Adrenal gland (tissue), 19 donors: ENCODE measurements at places on chromosomes 11 and 22. TPM values are rescaled to one million over a fixed set of nuclear protein-coding genes. Genes with fewer than 3 reads are reported as not detected.

GRCh38 chr11:68513930-68514487 is 53.5 kb downstream of the PPP6R3 start:
- H3K4me1 ChIP-seq = peaks cover 17% of the 10 kb centered on the region
- H3K27me3 ChIP-seq = no peaks in the 10 kb centered on the region

DNA sequence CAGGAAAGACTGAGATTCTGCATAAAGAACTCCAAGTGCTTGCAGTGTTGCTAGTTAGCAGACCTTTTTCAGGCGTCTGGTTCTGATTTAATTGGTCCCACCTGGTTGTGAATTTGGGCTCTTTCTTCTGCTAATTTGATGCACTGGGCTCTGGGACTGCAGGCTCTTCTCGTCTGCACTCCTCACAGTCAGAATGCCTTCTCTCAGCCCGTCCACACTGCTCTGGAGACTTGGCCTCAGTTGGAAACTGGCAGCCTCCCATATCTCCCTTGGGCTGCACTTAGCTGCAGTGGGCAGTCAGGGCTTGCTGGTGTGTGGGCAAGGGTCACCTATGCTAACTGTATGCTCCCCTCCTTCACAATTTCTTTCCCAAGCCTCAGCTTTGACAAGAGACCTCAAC is 1.5 kb downstream of the TRIM6 start:
- H3K27ac ChIP-seq = no peak overlapping the region
- DNase-seq = no peak
- no peaks in the 10 kb centered on the region for H3K4me1 ChIP-seq

DNA sequence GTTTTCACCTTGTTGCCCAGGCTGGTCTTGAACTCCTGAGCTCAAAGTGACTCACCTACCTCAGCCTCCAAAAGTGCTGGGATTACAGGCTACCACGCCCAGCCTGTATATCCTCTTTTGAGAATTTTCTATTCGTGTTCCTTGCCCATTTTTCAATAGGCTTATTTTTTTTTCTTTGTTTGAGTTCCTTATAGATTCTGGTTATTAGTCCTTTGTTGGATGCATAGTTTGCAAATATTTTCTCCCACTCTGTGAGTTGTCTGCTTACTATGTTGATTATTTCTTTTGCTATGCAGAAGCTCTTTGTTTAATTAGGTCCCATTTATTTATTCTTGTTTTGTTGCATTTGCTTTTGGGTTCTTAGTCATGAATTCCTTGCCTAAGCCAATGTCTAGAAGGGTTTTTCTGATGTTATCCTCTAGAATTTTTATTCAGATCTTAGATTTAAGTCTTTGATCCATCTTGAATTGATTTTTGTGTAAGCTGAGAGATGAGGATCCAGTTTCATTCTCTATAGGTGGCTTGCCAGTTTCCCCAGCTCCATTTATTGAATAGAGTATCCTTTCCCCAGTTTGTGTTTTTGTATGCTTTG is 17.7 kb upstream of the ZBED5 start:
- no peaks in the 10 kb centered on the region for H3K27me3 ChIP-seq
- H3K4me1 ChIP-seq = no peaks in the 10 kb centered on the region
- H3K4me3 ChIP-seq = no peak overlapping the region

GRCh38 chr11:86245369-86246292 is 1.1 kb downstream of the EED start:
- no peak for DNase-seq
- no peaks in the 10 kb centered on the region for H3K36me3 ChIP-seq
- no peaks in the 10 kb centered on the region for H3K4me1 ChIP-seq
- H3K27ac ChIP-seq = no peak overlapping the region
- peak overlapping the region; percentile 50 for H3K4me3 ChIP-seq

GRCh38 chr11:130580372-130580771 is 131.9 kb downstream of the ADAMTS15 start:
- DNase-seq = no peak
- no peaks in the 10 kb centered on the region for H3K27me3 ChIP-seq
- no peak overlapping the region for H3K4me3 ChIP-seq
- no peaks in the 10 kb centered on the region for H3K36me3 ChIP-seq
- H3K27ac ChIP-seq = no peak overlapping the region

GRCh38 chr11:12126344-12127019 is 16.1 kb downstream of the MICAL2 start:
- H3K4me1 ChIP-seq = no peaks in the 10 kb centered on the region
- no peak overlapping the region for H3K27ac ChIP-seq
- DNase-seq = no peak
- no peaks in the 10 kb centered on the region for H3K36me3 ChIP-seq
- no peak overlapping the region for H3K4me3 ChIP-seq

DNA sequence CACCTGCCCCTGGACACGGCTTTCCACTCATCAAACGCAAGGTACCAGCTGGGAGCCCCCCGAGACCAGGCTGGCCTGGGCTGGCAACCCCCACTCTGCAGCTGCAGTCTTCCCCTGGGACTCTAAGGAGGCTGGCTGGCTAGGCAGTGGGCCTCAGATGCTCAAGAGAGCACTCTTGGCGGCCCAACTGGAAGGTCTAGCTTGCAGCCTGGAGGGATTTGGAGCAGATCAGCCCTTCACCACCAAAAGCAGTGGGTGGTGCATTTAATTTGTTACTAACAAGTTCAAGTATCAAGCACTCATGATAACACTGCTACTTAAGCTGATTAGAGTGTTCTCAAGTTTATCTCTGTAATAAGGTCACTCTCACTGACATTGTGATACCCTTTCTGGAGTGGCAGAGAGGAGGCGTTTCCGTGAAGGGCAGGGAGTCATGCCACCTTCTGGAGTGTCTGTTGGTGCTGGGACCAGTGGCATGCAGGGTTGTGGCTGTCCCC is 21.5 kb downstream of the C22orf23 start:
- no peaks in the 10 kb centered on the region for H3K27me3 ChIP-seq
- DNase-seq = no peak
- no peak overlapping the region for H3K4me3 ChIP-seq

DNA sequence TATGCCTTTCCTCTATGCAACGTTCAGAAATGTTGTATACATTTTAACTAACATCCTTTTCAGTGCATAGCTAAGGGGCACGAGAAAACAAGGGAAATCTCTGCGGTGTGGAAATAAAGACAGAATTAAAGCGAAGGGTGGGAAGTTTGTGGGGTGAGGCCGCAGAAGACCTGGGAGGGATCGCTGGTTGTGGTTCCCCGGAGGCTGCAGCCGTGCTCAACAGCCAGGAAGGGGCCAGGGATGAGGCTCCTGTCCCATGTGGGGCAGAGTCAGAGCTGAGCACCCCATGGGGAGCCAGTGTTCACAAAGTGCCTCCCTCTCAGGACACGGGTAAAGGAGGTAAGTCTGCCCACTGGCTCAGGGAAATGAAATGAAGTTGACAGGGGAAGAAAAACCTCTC is 67.5 kb downstream of the MYEOV start:
- no peaks in the 10 kb centered on the region for H3K36me3 ChIP-seq
- H3K27me3 ChIP-seq = no peaks in the 10 kb centered on the region
- no peak overlapping the region for H3K27ac ChIP-seq

DNA sequence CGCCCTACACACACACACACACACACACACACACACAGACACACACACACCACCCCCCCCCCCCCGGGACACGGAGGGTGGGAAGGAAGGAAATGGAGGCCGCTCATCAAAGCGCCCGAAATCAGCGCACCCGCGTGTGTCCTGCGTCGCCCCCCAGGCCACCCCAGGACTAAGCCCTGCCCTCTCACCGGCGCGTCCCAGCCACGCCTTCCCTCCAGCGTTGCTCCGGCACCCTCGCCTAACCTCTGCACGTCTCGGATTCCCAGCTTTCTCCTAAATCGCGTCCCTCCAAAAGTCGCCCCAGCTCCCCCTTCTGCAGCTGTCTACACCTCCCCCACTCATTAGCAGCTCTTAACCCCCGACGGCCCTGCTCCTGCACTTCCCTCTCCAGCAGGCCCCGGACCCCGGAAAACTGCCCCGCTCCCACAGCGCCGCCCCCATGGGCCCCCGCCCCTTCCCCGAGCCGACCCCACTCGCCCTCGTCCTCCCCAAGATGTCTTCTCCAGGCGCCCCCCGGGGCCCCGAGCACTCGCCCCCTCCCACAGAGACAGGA is 557 bp downstream of the PACSIN2 start:
- no peaks in the 10 kb centered on the region for H3K27me3 ChIP-seq
- H3K27ac ChIP-seq = peak overlapping the region; percentile 94
- no peak for DNase-seq
- H3K4me3 ChIP-seq = peak overlapping the region; percentile 93
- H3K36me3 ChIP-seq = no peaks in the 10 kb centered on the region

- H3K27ac ChIP-seq = peak overlapping the region; percentile 78
- H3K4me1 ChIP-seq = peaks cover 15% of the 10 kb centered on the region
- H3K4me3 ChIP-seq = no peak overlapping the region
- DNase-seq = peak; percentile 90
Measured at GRCh38 chr11:75031771-75032549, 43.2 kb downstream of the NEU3 start.

GRCh38 chr11:119305556-119306372 is 11.2 kb downstream of the MCAM start:
- peaks cover 21% of the 10 kb centered on the region for H3K36me3 ChIP-seq
- no peaks in the 10 kb centered on the region for H3K27me3 ChIP-seq
- no peak for DNase-seq
- peaks cover 10% of the 10 kb centered on the region for H3K4me1 ChIP-seq
- no peak overlapping the region for H3K4me3 ChIP-seq
- peak overlapping the region; percentile 90 for H3K27ac ChIP-seq

DNA sequence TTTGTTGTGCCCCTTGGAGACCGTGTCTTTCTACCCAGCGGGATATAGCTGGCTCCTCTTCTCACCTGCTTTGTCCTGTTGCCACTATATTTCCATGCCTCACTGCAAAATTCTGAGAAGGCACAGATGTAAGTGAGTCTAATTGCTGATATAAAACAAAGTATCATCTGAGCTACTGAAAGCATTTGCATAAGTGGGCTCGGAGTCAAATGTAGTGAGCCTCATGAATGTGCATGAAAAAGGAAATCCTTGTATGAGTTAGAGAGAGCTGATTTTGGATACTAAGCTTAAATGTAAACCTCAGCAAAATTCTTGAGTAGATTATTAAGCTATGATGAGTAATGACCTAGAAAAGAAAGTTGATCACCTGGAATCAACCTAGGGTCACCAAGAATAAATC is 13.9 kb downstream of the OVCH2 start:
- no peaks in the 10 kb centered on the region for H3K36me3 ChIP-seq
- no peak for DNase-seq
- no peak overlapping the region for H3K27ac ChIP-seq

GRCh38 chr22:29724843-29725242 is 5.0 kb downstream of the CABP7 start:
- H3K36me3 ChIP-seq = no peaks in the 10 kb centered on the region
- H3K4me1 ChIP-seq = peaks cover 7% of the 10 kb centered on the region
- DNase-seq = no peak
- peaks cover 14% of the 10 kb centered on the region for H3K27me3 ChIP-seq

DNA sequence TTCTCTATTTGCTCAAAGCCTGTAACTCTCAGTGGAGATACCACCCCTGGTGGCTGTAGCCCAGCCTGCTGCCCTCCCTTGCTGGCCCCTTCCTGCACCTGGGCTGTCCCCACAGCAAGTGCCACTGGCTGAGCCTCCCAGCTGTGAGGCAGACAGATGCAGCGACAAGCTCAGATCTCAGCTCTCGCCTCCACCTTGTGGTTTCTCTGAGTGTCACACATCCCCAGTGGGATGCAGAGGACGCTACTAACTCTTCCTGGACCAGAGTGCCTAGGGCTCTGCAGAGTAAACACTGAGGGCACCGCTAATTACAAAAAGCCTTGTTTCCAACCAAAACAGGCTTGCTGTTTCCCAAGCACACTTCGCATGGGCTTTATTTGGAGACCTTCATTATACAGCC is 8.9 kb downstream of the YPEL1 start:
- no peak overlapping the region for H3K27ac ChIP-seq
- H3K27me3 ChIP-seq = no peaks in the 10 kb centered on the region
- no peaks in the 10 kb centered on the region for H3K4me1 ChIP-seq
- no peak overlapping the region for H3K4me3 ChIP-seq
- no peaks in the 10 kb centered on the region for H3K36me3 ChIP-seq

GRCh38 chr22:46969491-46969890 is 207.0 kb downstream of the TBC1D22A start:
- no peak overlapping the region for H3K27ac ChIP-seq
- no peaks in the 10 kb centered on the region for H3K27me3 ChIP-seq
- H3K4me1 ChIP-seq = peaks cover 16% of the 10 kb centered on the region

GRCh38 chr11:119263352-119263940 is 53.5 kb downstream of the MCAM start:
- H3K27me3 ChIP-seq = no peaks in the 10 kb centered on the region
- no peak for DNase-seq
- H3K27ac ChIP-seq = no peak overlapping the region
- no peaks in the 10 kb centered on the region for H3K36me3 ChIP-seq

DNA sequence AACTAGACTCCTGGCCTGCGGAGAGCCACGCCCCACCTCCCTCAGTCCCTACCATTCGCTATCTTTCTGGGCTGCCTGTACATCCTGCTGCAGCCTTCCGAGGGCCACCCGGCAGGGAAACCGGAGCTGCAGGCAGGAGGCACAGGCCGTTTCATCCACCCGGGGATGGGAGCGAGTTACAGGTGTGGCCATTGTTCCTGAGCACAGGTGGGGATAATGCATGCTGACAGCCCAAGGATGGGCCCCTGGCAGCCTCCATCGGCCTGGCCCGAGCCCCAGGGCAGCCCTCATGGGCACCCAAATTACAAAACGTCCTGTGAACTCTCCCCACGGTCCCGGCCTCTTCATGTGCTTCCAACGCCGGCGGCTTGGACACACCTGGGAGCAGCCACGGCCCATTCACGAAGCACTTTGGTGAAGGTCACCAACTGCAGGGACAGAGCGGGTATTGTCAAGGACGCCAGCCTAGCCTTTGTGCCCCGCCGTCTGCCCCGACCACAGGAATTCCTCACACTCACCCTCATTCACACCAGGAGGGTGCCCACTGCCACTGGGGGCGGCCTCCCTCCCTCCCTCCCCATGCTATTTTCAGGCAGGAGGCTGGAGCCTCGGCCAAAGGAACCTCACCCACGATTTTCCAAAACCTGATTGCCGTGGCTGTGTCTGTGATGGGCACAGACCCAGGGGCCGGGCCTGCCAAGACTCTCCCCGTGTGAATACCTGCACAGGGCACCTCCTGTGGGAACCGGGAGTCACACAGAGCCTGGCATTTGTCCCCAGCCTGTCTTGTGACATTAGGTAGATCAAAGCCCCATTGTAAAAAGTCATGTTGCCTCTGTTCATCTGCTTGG is 42.1 kb upstream of the MYEOV start:
- H3K4me1 ChIP-seq = no peaks in the 10 kb centered on the region
- no peaks in the 10 kb centered on the region for H3K27me3 ChIP-seq
- no peak for DNase-seq
- no peak overlapping the region for H3K27ac ChIP-seq
- H3K36me3 ChIP-seq = no peaks in the 10 kb centered on the region
- H3K4me3 ChIP-seq = no peak overlapping the region

- H3K27me3 ChIP-seq = no peaks in the 10 kb centered on the region
- H3K27ac ChIP-seq = no peak overlapping the region
- no peaks in the 10 kb centered on the region for H3K36me3 ChIP-seq
- peaks cover 3% of the 10 kb centered on the region for H3K4me1 ChIP-seq
- DNase-seq = no peak
- H3K4me3 ChIP-seq = no peak overlapping the region
Measured at GRCh38 chr22:44723801-44724200, 21.8 kb downstream of the PRR5 start.

GRCh38 chr11:110629594-110629993 is 82.6 kb downstream of the ARHGAP20 start:
- DNase-seq = no peak
- no peaks in the 10 kb centered on the region for H3K27me3 ChIP-seq
- no peak overlapping the region for H3K4me3 ChIP-seq
- no peak overlapping the region for H3K27ac ChIP-seq

OR52I2 gene
- total RNA-seq = not detected

ADM gene
- total RNA-seq = 29.7 TPM

OR4C12 gene
- total RNA-seq = not detected

JAM3 gene
- 32.6 TPM for total RNA-seq

NOL12 gene
- 46.8 TPM for total RNA-seq

RHOD gene
- total RNA-seq = 52.2 TPM

TYR gene
- 0.06 TPM for total RNA-seq
